Adrenal gland (tissue), 19 donors: ENCODE measurements at places on chromosomes 13 and 19. TPM values are rescaled to one million over a fixed set of nuclear protein-coding genes. Genes with fewer than 3 reads are reported as not detected.

Gene IGFLR1
- total RNA-seq = 4.9 TPM

Gene GPR180
- 3.1 TPM for total RNA-seq

- H3K27ac ChIP-seq = no peak overlapping the region
- no peaks in the 10 kb centered on the region for H3K4me1 ChIP-seq
- no peaks in the 10 kb centered on the region for H3K36me3 ChIP-seq
- DNase-seq = no peak
These were observed 86.7 kb downstream of the DNAJC3 start for GRCh38 chr13:95763601-95764000.

DNA sequence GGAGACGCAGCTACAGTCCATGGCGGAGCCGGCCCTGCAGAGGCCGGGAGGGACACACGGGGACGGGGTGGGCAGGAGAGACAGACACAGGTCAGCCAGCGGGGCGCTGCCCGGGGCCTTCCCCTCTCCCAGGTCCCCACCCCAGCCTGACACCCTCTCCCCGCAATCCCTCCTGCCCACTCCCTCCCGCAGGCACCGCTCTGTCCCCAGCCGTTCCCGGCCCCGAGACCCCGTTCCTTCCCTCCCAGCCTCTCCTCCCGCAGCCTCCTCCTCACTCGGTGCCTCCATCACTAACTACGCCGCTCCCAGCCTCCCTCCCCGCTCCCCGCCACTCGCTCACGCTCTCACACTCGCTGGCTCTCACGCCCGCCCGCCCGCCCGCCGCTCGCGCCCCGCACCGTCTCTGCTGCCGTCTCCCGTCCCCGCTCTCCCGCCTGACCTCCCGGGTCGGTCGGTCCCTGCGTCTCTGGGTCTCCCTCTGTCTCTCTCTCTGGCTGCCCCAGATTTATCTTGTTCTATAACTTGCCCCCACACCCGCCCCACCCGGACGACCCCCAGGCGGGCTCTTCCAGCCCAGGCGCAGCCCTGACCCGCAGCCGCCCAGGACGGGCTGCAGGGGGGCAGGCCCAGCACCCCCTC lies 15.2 kb downstream of the ERFL start:
- no peak for DNase-seq
- H3K4me1 ChIP-seq = no peaks in the 10 kb centered on the region
- H3K27ac ChIP-seq = no peak overlapping the region
- peaks cover 25% of the 10 kb centered on the region for H3K27me3 ChIP-seq
- H3K4me3 ChIP-seq = no peak overlapping the region
- H3K36me3 ChIP-seq = no peaks in the 10 kb centered on the region

DNA sequence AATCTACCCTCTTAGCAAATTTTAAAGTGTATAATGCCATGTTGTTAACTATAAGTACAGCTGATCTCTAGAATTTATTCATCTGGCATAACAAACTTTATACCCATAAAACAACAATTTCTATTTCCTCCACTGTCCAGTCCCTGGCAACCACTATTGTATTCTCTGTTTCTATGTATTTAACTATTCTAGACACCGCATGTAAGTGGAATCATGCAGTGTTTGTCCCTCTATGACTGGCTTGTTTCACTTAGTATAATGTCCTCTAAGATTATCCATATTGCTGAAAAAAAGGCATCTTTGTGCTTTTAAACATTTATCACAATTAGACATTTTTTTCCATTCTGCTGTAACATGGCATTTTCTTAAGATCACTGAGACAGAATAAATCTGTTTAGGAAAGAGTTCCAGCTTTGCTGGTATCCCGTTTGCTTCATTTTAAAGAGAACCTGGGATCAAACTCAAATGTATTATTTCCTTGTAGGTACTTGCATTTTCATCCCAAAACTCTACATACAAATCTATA lies 1191.0 kb downstream of the SLITRK5 start:
- H3K4me3 ChIP-seq = no peak overlapping the region
- H3K36me3 ChIP-seq = no peaks in the 10 kb centered on the region
- no peak overlapping the region for H3K27ac ChIP-seq
- no peak for DNase-seq
- H3K27me3 ChIP-seq = no peaks in the 10 kb centered on the region

DNA sequence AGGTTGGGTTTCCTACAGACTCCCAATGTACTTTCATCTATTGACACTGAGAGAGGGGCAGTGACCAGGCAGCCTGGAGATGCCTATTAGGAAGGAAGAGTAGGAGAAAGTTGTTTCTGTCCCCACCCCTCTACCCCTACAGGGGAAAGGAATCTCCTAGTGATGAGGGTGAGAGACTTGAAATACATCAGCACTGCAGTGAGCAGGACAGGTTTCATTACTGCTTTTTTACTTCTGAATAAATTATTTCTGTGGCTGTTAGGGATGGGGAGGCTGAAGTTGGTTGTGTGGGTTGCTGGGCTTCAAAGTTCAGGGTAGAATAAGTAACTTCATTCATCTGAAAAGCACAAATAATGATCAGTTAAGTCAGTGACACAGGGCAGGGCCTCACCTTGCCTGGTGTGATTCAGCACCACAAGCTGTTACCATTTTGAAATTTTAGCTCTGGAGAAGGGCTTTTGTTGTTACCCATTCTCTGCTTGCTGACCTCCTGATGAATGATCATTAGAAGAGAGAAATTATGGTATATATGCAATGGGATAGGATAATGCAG lies 19.3 kb downstream of the CEACAM1 start:
- no peak overlapping the region for H3K27ac ChIP-seq
- no peaks in the 10 kb centered on the region for H3K36me3 ChIP-seq
- no peaks in the 10 kb centered on the region for H3K27me3 ChIP-seq
- no peak for DNase-seq

Gene SLC6A16
- total RNA-seq = 0.55 TPM

GRCh38 chr13:53775807-53776206 lies 747.2 kb downstream of the OLFM4 start:
- no peak overlapping the region for H3K4me3 ChIP-seq
- no peak overlapping the region for H3K27ac ChIP-seq
- DNase-seq = no peak

- no peak for DNase-seq
- H3K27me3 ChIP-seq = no peaks in the 10 kb centered on the region
These were observed 900 bp downstream of the KBTBD7 start for GRCh38 chr13:41193469-41193868.

Gene TRAPPC5
- total RNA-seq = 125 TPM

DNA sequence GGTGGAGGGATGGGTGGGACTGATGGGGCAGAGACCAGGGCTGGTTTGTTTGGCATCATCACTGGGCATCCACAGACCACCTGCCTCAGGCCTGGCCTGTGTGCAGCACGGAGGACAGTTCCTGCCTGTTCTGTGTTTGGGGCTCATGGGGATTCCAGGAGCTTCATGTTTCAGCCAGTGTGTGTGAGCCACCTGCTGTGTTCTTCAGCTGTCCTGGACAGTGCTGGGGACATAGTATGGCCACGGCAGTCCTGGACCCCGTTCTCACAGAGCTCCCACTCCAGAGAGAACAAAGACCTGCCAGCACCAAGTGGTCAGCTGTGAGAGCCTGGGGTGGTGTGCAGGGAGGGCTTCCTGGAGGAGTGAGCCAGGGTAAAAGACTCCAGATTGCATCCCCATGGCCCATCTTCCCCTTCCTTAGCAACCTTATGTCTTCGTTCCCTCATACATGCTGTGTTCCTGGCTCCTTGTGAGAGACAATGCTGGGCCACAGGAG lies 2.0 kb upstream of the CCDC97 start:
- DNase-seq = no peak
- peaks cover 54% of the 10 kb centered on the region for H3K36me3 ChIP-seq
- H3K4me1 ChIP-seq = peaks cover 37% of the 10 kb centered on the region
- H3K4me3 ChIP-seq = no peak overlapping the region

DNA sequence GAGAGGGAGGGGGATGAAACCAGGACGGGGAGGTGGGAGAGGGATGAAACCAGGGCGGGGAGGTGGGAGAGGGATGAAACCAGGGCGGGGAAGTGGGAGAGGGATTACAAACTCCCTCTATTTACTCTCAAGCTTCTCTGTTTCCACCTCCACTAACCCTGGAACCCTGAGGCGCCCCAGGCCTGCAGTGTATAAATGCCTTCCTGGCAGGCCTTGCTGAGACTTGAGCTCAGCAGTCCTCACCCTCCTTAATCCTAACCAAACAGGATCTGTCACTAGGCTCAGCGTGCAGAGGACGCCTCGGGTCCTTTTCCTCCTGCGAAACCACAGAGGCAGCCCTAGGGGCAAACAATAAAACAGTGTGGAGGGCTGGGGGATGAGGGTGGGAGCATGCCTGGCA lies 32.1 kb upstream of the OR1M1 start:
- DNase-seq = no peak
- no peak overlapping the region for H3K4me3 ChIP-seq
- H3K27me3 ChIP-seq = no peaks in the 10 kb centered on the region
- no peak overlapping the region for H3K27ac ChIP-seq
- no peaks in the 10 kb centered on the region for H3K4me1 ChIP-seq

DNA sequence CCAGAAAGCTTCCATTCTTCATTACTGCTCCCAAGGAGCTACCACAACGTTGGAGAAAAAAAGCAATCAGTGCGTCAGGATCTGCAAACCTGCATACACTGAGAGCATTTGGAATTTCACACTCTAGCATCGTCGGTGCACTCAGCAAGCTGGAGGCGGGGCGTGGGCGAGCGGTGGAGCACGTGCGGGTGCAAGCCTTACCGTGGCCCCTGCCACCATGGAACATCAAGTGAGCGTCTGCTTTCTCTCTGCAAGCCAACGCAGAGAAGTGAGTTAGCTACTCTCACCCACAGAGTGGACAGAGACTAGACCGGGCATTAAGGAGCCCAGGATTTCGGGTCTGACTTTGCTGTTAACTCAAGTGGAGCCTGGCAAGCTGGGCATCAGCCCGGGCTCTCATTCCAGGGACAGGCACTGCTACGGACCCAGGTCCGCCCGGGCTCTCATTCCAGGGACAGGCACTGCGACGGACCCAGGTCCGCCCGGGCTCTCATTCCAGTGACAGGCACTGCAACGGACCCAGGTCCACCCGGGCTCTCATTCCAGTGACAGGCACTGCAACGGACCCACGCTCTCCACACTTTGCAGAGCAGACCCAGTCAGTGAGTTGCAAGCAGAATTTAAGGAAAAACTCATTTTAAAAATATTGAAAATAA lies 124.1 kb upstream of the SPACA7 start:
- no peaks in the 10 kb centered on the region for H3K36me3 ChIP-seq
- no peak for DNase-seq
- peaks cover 7% of the 10 kb centered on the region for H3K27me3 ChIP-seq

DNA sequence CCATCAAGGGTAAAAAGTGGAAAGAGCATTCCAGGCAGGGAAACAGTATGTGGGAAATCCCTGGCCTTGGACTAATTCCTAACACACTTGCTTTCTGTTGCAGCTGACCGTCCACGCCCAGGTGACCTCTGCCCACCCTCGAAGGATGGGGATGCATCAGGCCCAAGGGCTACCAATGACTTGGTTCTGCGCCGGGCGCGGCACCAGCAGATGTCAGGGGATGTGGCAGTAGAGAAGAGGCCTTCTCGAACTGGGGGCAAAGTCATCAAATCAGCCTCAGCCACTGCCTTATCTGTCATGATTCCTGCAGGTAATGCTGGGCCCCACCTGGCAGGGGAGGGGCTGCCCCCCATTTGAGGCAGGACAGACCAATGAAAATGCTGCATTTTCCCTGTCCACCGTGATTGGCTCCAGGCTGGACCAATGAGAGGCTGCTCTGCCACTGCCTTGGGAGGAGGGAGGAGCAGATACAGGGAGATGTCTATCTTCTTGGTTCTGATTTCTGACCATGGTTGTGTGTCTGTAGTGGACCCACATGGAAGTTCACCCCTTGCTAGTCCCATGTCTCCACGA lies 12.6 kb downstream of the DNASE2 start:
- H3K4me3 ChIP-seq = no peak overlapping the region
- H3K36me3 ChIP-seq = no peaks in the 10 kb centered on the region
- DNase-seq = no peak
- H3K27me3 ChIP-seq = no peaks in the 10 kb centered on the region
- H3K27ac ChIP-seq = no peak overlapping the region
- peaks cover 9% of the 10 kb centered on the region for H3K4me1 ChIP-seq

Gene ELAVL3
- 0.11 TPM for total RNA-seq

Gene ZNF547
- 9.3 TPM for total RNA-seq

DNA sequence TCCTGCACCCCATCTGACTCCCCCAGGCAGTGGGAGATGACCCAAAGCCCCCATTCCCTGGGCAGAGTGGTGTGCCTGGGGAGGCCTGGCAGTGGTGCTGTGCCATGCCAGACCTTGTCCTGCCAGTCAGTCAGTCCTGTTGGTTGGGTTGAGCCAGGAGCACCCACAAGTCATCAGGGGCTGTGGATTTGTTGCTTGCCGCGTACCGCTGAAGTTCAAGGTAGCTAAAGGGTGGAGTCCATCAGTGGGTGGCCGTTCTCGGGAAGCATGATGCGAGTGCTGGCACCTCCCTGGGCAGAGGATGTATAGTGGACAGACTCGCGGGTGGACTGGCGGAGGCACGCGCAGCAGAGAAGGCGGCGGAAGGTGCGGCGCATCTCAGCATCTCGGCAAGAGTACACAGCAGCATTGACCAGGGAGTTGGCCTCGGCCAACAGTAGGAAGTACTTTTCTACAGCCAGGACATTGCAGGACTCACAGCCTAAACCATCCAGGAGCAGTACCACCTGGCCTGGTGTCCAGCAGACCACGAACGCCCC lies 3.9 kb downstream of the LPAR2 start:
- H3K27ac ChIP-seq = no peak overlapping the region
- no peaks in the 10 kb centered on the region for H3K36me3 ChIP-seq
- no peaks in the 10 kb centered on the region for H3K27me3 ChIP-seq
- no peak for DNase-seq
